CD4-positive, alpha-beta T cell treated with Interleukin-12 subunit alpha and Interleukin-12 subunit beta, for 1 hour (primary cell): ENCODE measurements at places on chromosomes 2 and 18.

GRCh38 chr2:168773719-168774521 is 28.5 kb upstream of the NOSTRIN start:
- peak; percentile 27 for DNase-seq

- DNase-seq, result no peak
These were observed 3.4 kb downstream of the SERPINB2 start for GRCh38 chr18:63890950-63891304.

- DNase-seq, result no peak
These were observed 190.2 kb downstream of the SETBP1 start for GRCh38 chr18:44870631-44871502.

DNA sequence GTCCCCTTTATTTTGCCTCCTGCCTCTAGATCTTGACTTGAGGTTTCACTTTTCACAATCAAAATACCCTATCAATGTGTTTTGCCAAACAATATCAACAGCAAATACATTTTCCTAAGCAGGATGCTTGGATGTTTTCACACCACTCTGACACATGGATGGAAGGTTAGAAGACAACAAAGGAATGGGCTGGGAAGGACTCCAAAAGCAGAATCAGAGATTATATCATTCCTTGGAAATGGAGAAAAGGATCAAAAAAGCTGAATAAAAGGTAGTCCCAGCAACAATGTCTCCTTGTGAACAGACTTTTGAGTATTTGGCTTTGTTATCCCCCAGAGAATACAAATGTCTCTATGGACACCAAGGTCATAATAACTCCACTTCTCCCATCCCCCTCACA is 170.8 kb downstream of the ETAA1 start:
- DNase-seq, result no peak

DNA sequence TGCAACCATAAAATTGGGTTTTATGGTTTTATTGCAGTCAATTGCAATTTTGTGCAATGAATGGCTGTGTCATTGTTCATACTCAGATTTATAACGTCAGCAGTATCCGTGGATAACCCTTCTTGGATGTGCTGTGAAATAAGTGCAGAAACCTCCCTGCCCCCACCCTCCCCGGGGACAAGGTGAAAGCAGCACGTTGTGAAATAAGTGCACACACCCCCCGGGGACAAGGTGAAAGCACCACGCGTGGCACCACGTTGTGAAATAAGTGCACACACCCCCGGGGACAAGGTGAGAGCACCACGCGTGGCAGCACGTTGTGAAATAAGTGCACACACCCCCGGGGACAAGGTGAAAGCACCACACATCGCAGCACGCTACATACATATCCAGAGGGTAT is 93.6 kb upstream of the NFATC1 start:
- DNase-seq, result no peak

DNA sequence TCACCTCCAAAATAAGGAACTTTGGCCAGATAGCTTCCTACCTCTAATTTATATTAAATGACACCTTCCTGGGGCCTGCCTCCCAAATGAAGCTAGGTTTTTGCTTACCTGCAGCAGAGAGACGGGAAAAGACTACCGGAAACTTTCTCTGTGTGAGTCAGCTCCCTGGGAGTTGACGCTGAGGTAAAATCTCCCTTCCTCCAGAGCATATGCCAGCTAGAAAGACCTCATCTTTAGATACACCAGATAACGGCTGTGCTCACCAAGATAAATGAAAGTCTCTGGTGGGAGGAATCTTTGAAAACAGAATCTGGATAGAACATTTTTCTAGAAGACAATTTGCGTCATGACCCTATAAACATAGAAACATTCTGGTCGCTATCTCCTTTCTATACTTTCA is 99.7 kb upstream of the RFX8 start:
- no peak for DNase-seq

DNA sequence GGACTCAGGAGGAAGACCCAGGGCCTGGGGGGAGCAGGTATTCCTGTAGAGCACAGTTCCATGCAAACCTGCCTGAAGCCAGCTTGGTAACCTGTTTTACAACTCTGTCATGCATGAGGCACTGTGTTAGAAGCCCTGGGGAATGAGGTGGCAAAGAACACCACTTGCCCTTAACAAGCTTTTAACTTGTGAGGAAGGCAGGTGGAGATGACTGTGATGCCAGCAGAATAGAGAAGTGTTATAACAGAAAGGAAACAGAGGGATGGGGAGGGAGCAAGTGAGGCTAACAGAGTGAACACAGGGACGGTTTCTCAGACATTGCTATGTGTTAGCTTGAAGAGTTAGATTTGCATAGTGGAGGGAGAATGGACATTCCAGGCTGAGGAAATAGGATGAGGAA is 11.5 kb upstream of the IL1A start:
- no peak for DNase-seq

- no peak for DNase-seq
These were observed 155.5 kb downstream of the CLIP4 start for GRCh38 chr2:29270701-29271121.
